ENCODE measurements at places on chromosomes 1 and 21. TPM values are rescaled to one million over a fixed set of nuclear protein-coding genes. Genes with fewer than 3 reads are reported as not detected.

GRCh38 chr1:21871943-21872342 lies 59.9 kb downstream of the LDLRAD2 start:
- no peaks in the 10 kb centered on the region for H3K27me3 ChIP-seq
- peaks cover 50% of the 10 kb centered on the region for H3K36me3 ChIP-seq
- H3K4me1 ChIP-seq = no peaks in the 10 kb centered on the region

GRCh38 chr1:12460911-12461621 lies 156.9 kb downstream of the DHRS3 start:
- H3K27me3 ChIP-seq = no peaks in the 10 kb centered on the region
- H3K36me3 ChIP-seq = no peaks in the 10 kb centered on the region
- peaks cover 20% of the 10 kb centered on the region for H3K4me1 ChIP-seq
- no peak overlapping the region for H3K27ac ChIP-seq

GRCh38 chr1:83900524-83900923 lies 98.4 kb downstream of the TTLL7 start:
- no peak overlapping the region for H3K27ac ChIP-seq
- H3K4me3 ChIP-seq = no peak overlapping the region
- H3K4me1 ChIP-seq = no peaks in the 10 kb centered on the region
- no peaks in the 10 kb centered on the region for H3K36me3 ChIP-seq

DNA sequence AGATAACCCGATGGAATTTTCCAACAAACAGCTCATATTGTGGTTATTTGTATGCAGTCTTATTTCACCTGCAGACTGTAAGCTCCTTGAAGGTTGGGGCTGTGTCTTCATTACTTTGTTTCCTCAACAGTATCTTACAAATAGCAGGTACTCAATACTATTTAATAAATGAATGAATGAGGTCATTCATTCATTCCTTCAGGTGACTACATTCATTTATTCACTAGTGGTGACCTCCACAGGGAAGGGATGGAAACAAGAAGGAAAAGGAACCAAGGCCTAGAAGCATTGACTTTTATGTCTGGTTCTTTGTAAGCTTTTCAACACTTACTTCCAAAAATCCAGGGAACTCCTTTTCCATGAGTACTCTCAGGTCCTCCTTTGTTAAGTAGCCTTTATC lies 7.9 kb downstream of the S100A10 start:
- peaks cover 6% of the 10 kb centered on the region for H3K4me1 ChIP-seq
- H3K36me3 ChIP-seq = no peaks in the 10 kb centered on the region
- DNase-seq = no peak
- H3K4me3 ChIP-seq = no peak overlapping the region
- H3K27me3 ChIP-seq = peaks cover 9% of the 10 kb centered on the region

GRCh38 chr21:37155186-37155585 lies 82.1 kb downstream of the TTC3 start:
- no peaks in the 10 kb centered on the region for H3K4me1 ChIP-seq
- H3K27ac ChIP-seq = no peak overlapping the region
- H3K27me3 ChIP-seq = no peaks in the 10 kb centered on the region
- peaks cover 41% of the 10 kb centered on the region for H3K36me3 ChIP-seq
- H3K4me3 ChIP-seq = no peak overlapping the region

The KIF14 gene
- total RNA-seq = 14.2 TPM

The UBE2U gene
- 0.11 TPM for total RNA-seq

The GPR25 gene
- total RNA-seq = not detected

All from cardiac muscle cell (in vitro differentiated cells and primary cell).